ENCODE measurements at places on chromosomes 5 and 9.

DNA sequence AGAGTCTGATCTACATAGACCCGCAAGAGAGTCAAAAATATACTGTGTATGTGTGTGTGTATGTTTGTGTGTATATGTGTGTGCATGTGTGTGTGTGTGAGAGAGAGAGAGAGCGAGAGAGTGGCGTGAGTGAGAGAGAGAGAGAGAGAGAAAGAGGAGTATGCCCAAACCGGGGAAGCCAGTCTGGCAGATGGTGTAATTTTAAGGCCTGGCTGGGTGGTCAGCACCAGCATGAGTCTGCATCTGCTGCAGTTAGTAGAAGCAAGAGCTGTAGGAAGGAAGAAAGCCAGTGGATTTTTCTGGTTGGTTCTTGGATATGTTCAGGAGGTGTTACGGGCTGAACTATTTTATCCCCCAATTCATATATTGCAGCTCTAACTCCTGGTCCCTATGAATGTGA is 75.2 kb downstream of the ACTBL2 start:
- DNase-seq: no peak

DNA sequence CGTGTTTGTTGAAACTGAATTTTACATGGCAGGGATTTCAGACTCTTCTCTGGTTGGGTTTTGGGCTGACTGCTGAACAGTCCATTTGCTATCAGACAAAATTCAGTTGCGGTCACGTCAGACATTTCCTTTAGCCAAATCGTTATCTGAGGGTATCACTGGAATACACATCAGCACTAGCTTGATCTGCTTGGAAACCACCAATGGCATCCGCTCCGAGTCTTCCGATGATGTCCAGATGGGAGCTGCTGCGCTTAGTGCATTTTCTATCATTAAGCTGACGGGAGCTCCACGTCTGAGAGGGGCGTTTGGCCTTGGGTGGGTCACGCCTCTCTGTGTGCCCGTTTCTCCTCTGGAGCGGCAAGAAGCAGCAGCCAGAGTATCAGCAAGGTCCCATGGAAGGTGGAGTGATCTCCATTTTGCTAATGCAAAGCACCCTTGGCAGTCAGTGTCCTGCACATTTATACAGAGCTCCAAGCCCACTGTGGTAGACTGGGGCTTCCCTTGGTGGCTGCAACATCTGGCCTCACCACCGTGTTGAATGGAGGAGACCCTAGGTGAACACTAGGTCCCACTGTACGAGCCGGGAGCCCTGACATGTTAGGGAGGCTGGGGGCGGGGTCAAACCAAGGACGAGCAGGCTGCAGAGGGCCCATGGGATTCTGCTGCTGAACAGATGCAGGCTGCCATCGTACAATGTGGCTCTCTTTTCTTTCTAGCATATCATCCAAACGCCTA is 134.6 kb upstream of the PHYKPL start:
- DNase-seq: no peak

DNA sequence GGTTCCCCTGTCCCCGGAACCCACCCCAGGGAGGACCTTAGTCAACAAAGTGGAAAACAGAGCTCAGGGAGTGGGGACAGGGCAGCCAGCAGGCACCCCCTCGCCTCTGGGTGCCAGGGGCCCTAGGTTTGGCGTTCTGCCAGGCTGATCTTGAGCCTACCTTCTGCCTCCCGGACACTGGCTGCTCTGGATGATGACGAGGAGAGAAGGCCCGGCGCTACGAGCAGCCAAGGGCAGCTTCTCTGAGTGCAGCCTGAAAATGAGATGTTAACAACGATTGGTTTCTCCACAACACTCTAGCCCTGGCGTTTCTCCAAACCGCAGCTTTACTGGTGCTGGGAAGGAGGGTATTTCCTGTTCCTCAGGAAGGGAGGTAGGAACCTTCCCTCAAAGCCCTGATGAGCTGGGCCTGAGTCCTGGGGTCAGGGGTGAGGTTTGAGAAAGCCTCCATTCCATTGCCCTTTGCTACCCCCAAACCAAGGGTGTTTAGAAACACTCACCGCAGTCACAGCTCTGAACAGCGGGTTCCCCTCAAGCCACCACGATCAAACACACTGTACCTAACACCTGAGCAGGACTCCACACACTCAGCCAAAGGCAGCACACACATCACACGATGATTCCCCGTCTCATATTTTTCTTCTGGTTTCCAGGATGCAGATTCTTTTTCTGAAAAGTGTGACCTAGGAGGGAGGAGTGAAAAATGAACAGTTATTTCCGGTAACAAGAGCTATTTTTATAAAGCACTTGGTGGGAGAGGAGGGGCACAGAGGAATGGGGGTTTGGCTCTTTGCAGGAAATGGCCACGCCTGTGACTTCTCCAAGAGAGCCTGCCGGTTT is at the start of gene STING1:
TSS of gene STING1 (minus strand) at position 709 of the 840 bp plus-strand sequence. CDS start 1,054 bp downstream, outside the sequence.
- no peak for DNase-seq

GRCh38 chr5:162806195-162806594 is 631.2 kb upstream of the CCNG1 start:
- DNase-seq: no peak

- DNase-seq: no peak
Observed at GRCh38 chr5:43592363-43592762, 10.6 kb upstream of the NNT start.

GRCh38 chr9:75185585-75186170 is 97.4 kb downstream of the OSTF1 start:
- DNase-seq: no peak

GRCh38 chr9:107693625-107694326 is 204.2 kb upstream of the KLF4 start:
- no peak for DNase-seq

DNA sequence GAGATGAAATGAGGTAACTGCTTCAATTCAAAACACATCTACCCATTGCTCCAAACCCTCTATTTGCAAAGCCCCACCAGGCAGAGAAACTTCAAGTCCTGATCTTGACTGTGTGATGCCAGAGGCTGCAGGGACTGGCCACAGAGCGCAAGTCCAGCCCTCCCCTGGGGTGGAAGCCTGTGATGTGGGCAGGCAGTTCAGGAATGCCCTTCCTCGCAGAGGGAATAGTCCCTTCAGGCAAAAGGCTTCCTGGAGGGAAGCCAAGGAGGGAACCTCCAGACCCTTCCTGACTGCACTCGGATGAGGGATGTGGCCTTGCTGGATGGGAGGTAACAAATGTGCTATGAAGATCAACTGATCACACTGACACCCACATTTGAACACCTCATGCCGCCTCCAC is 131.2 kb downstream of the SLIT3 start:
- DNase-seq: no peak

DNA sequence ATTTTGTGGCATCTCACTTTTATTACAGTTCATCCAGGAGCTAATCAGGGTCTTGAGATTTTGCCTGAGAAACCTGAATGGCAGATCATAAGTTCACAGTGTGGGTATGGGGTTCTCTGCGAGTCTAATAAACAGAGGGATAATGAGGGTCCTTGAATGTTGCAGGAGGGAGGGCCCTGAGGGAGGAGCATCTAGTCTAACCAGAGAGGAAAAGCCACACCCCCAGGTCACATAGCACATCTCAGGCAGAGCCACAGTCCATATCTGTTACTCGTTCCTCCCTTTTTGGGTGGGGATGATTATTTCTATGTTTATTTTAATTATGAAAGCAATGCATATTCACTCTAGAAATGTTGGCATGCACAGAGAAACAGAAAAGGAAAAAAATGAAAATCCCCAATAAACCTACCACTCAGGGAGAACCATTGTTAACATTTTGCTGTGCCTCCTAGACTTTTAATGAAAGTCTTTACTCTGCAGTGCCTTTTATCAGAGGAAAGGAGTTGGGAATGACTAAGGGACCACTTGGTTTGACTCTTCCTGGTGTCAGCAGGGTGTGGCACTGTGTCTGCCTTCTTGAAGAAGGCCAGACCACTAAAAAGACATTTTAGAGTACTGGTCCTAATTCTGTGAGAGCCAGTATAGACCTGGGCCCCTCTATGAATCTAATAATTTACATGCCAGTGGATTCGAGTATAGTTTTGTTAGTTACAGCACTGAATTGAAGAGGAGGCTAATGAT is 2.8 kb downstream of the GALNT12 start:
- DNase-seq: no peak

- DNase-seq: no peak
Observed at GRCh38 chr5:95822542-95823181, at the start of gene GLRX. GLRX (minus strand) TSS chr5:95822726; CDS start chr5:95822662, 64 bp downstream.

GRCh38 chr9:115507148-115507547 is 389.2 kb upstream of the TNC start:
- no peak for DNase-seq

DNA sequence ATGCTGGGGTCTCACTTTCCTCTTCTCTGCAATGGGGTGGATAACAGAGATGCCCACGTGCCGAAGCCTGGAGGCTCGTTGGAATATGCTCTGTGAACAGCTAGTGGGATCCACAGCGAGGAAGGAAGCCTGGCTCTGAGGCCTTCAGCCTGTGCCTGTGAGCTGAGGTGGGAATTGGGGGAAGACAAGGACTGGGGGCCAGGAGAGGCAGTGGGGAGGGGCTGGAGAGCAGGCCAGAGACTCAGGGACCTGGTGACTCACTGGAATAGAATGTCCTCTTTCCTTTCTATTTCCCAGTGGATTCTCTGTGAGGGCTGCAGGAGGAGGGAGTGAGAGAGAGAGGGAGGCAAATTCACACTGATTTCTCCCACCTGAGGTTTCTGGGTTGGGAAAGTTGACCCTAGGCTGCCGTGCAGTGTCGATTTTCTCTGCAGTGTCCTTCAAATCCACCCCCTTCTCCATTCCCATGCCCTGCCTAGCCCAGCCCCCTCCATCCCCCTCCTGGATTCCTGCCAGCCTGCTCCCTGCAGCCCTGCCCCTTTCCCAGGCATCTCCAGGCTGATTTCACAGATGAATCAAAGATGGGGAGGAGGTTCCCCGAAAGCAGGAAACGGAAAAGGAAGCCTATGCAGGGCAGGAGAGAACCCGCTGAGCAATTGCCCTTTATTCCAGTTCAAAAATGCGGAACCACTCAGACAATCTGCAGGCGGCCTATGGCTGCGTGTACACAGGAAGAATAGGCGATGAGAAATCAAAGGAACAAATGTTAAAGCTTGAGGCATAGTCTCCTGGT is 1.4 kb upstream of the SPAAR start:
- no peak for DNase-seq

DNA sequence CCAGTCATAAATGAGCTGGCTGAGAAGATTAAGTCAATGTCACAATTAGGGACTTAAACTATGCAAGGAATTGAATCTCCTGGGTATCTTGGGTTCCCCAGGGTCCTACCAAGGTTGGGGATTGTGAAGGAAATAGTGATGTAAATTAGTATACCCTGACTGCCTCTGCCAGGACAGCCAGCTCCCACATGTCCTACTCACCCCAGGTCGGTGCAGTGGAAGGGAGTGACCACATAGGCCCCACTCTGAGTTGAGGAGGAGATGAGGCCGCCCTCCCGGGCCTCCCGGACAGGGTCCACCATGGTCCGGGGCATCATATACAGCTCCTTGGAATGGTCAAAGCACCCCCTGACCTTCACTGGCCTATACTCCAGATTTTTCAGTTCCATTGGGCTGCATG is 2.7 kb downstream of the SURF1 start:
- no peak for DNase-seq

DNA sequence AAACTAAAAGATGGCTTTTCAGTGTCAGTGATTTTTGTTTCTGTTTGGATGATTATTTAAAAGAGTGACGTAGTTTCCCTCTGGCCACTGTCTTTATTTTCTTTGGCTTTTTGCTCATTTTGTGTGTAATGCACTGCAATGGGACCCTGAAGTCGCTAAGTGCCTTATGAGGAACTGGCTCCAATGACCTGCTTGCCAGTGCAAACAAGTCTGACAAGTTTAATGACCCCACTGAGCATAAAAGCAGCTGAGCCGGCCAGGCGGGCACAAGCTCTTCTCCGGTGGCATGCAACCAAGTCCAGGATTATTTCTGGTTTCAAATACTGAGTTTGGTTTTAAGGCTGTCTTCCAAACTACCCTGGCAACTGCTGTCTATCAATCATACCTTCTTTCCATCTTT is 15.6 kb upstream of the GNA14 start:
- DNase-seq: no peak

- no peak for DNase-seq
Observed at GRCh38 chr5:82291420-82291819, 13.3 kb upstream of the RPS23 start.

DNA sequence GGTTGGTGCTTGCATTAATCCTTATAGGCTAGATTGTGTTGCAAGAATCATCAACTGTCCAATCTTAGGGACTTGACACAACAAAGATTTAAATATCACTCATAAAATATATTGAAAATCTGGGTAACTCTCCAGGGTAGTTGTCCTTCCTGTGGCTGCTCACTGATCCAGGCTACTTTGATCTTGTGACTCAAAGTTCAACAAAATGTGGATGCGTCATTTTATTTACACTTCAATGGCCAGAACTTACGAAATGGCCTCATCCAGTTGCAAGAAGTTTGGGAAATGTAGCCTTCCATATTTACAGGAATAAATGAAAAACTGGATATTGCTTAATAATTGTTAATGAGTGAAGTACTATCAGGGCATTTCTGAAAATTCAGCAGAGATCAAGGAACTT is 235.5 kb upstream of the ACTBL2 start:
- DNase-seq: no peak

DNA sequence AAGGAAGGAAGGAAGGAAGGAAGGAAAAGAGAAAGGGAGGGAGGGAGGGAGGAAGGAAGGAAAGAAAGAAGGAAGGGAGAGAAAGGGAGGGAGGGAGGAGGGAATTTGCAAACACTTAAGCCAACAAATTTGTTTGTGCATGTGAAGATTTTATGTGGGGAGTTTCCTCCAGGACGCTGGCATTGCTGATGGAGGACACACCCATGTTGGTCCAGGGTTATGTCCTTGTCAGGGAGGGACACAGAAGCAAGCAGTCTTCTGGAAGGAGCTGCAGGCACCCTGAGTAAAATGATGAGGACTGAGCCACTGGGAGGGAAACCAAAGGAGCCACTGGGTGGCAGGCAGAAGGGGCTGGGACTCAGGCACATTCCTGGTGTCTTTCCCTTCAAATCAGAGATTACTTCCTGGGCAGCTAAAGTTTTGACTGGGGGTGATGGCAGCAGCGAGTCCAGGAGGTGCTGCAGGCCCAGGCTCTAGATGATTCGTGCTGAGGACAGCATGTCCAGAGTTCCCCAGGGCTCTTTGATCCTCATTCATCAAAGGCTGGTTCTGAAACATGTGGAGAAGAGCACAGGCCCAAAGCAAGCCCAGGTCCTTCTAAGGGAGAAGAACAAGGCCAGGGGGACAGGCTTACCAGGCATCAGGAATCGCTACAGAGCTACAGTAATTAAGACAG is 109.2 kb downstream of the PAX5 start:
- DNase-seq: no peak

DNA sequence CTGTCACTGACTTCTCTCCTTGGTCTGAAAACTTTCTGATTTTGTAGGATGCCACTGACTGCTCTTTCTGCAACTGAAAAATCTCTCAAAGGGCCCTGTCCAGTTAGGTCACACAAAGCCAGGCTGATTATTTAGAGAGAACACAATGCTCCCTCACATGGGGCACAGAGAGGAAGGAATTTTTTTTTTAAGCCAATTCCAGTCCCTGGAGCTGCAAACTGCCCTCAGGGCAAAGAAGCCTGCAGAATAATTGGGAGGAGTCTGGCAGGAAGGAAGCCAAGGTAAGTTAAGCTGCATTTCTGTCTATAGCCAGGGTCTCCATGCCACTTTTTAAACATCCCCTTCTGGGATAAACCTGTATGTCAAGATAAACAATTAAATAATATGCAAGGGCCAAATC is 305.5 kb downstream of the ZSWIM6 start:
- no peak for DNase-seq

- DNase-seq: no peak
Observed at GRCh38 chr9:114532561-114533237, 27.4 kb upstream of the WHRN start.

- DNase-seq: no peak
Observed at GRCh38 chr5:175246242-175246888, 197.6 kb downstream of the DRD1 start.

Measured in cortex of kidney (tissue), 1 donor.